ENCODE measurements at places on chromosomes 7 and 10. TPM values are rescaled to one million over a fixed set of nuclear protein-coding genes. Genes with fewer than 3 reads are reported as not detected.

CDHR1 gene
- not detected for total RNA-seq

SPDYE2B gene
- total RNA-seq: not detected

HABP2 gene
- 0.72 TPM for total RNA-seq

CLRN3 gene
- total RNA-seq: not detected

MYO1G gene
- total RNA-seq: not detected

C10orf62 gene
- 0.41 TPM for total RNA-seq

GPR15LG gene
- not detected for total RNA-seq

C1QL3 gene
- total RNA-seq: not detected

SKIDA1 gene
- total RNA-seq: 9.0 TPM

TUBAL3 gene
- not detected for total RNA-seq

DNAH11 gene
- total RNA-seq: 0.06 TPM

CHAT gene
- total RNA-seq: not detected

LRWD1 gene
- 35.4 TPM for total RNA-seq

GSDME gene
- total RNA-seq: 25.5 TPM

HHEX gene
- total RNA-seq: 0.64 TPM

UPK3B gene
- total RNA-seq: 2.5 TPM

MRLN gene
- not detected for total RNA-seq

ADCYAP1R1 gene
- not detected for total RNA-seq

RBP4 gene
- not detected for total RNA-seq

TMEM184A gene
- 13.4 TPM for total RNA-seq

OR2A42 gene
- total RNA-seq: not detected

ASB4 gene
- not detected for total RNA-seq

UBE2D1 gene
- 13.1 TPM for total RNA-seq

TBL2 gene
- total RNA-seq: 128 TPM

C10orf67 gene
- 0.14 TPM for total RNA-seq

GPRIN2 gene
- total RNA-seq: 6.3 TPM

BUB3 gene
- total RNA-seq: 117 TPM

VWDE gene
- total RNA-seq: 4.1 TPM

EIF4EBP2 gene
- 5.0 TPM for total RNA-seq

CPVL gene
- not detected for total RNA-seq

GBX1 gene
- total RNA-seq: not detected

STEAP4 gene
- not detected for total RNA-seq

SLC18A3 gene
- total RNA-seq: not detected

CALN1 gene
- total RNA-seq: not detected

GARIN1A gene
- total RNA-seq: not detected

Measured in Caki2 (cell line).